EH (cell line): ENCODE measurements at places on chromosomes 3 and 15.

GRCh38 chr3:86743233-86743632 is 247.7 kb downstream of the VGLL3 start:
- DNase-seq, result no peak

- DNase-seq, result no peak
Observed at GRCh38 chr3:60206206-60206605, 1045.0 kb downstream of the FHIT start.

DNA sequence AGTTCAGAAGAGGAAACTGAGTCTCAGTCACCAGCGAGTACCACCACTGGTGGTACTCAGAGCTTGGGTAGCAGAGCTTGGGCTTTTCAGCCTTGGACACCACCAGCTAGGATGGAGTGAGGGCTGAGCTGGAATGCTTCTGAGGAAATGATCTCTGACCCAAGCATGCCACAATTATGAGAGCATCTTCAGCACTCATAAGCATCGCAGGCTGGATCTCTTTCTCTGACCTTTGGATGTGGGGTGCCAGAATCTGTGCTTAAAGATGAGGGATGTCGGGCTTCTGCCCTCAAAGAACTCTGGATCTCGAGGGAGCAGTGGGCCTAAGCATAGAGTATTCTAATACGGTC is 36.4 kb downstream of the ZNF710 start:
- DNase-seq, result peak; percentile 89

GRCh38 chr3:150511122-150511821 is 35.0 kb downstream of the SERP1 start:
- DNase-seq, result peak; percentile 56

DNA sequence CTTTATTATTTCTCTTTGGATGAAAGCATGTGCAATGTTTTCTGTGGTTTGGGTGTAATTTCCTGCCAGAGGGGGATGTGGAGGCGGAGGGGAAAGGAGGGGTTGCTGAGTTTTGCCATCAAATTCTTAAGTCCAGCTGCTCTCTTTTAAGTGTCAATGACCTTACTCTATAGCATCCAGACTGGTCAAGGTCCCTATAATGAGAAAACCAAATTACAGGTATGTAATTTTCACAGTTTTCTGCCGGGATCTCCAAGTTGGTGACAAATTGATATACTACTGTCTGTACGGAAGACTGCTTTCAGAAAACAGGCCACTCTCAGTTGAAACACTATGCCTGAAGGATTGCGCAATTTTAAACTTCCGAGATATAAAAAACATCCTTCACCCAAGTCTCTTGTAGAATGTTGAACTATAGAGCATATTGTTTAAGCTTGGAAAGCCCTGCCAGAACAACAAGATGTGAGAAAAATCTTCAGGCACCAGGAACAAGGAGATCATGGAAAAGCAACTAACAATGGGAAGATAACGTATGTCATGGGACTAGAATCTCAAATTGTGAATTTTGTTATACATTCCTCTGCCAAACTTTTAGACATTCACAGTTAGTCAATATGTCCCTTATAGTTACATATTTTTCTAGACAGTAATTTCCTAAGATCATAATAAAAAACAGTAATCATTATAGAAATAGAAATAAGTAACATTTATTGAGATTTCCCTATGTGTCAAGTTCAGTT is 300.7 kb upstream of the SATB1 start:
- no peak for DNase-seq

GRCh38 chr15:84595660-84596059 is 5.1 kb upstream of the ZSCAN2 start:
- DNase-seq, result no peak

- DNase-seq, result peak; percentile 80
Observed at GRCh38 chr3:138786788-138787271, 47.9 kb downstream of the PIK3CB start.

DNA sequence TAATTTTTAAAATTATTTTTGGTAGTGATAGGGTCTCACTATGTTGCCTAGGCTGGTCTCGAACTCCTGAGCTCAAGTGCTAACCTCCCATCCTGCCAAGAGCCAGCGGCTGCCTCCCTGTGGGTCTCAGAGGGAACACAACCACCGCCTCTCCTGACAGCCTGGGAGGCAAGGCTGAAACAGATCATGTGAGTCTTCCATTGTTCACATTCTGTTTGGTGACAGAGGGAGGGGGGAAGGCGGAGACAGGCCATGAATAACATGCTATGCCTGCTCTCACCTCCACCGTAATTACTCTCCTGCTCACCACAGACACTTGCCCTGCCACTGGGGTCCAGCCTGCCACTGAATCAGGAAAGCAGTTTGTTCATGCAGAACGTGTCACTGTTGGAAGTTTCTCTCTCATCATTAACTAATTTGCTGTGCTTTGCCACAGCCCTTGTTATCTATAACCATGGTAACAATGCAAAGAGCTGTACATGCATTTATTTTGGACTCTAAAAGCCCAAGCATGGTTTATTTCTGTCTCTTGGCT is 78.4 kb upstream of the RASGRF1 start:
- DNase-seq, result no peak

DNA sequence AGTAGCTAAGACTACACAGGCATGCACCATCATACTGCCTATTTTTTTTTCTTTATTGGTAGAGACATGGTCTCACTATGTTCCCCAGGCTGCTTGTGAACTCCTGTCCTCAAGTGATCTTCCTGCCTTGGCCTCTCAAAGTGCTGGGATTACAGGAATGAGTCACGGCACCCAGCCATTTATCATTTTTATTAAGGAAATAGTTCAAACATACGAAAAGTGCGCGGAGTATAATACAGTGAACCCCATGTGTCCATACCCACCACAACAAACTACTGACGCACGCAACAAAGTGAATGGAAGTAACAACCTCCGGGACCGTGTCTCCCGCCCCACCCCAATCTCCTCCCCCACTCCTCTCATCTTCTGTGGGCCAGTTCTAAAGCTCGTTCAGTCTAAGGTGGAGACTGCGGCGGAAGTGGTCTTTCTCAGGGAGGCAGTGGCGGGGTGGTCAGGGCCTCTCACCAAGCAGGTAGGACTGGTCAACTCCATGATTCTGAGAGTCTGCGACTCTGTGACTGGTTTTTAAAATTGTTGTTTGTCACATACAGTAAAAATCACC is 42.1 kb downstream of the DNAJB8 start:
- DNase-seq, result peak; percentile 88

- no peak for DNase-seq
Observed at GRCh38 chr3:72728958-72729467, 119.2 kb downstream of the SHQ1 start.

- DNase-seq, result no peak
Observed at GRCh38 chr3:143428294-143428693, 308.7 kb downstream of the CHST2 start.

GRCh38 chr3:18114894-18115293 is 310.2 kb downstream of the SATB1 start:
- no peak for DNase-seq

- DNase-seq, result no peak
Observed at GRCh38 chr3:197713477-197713822, 23.3 kb downstream of the RUBCN start.

DNA sequence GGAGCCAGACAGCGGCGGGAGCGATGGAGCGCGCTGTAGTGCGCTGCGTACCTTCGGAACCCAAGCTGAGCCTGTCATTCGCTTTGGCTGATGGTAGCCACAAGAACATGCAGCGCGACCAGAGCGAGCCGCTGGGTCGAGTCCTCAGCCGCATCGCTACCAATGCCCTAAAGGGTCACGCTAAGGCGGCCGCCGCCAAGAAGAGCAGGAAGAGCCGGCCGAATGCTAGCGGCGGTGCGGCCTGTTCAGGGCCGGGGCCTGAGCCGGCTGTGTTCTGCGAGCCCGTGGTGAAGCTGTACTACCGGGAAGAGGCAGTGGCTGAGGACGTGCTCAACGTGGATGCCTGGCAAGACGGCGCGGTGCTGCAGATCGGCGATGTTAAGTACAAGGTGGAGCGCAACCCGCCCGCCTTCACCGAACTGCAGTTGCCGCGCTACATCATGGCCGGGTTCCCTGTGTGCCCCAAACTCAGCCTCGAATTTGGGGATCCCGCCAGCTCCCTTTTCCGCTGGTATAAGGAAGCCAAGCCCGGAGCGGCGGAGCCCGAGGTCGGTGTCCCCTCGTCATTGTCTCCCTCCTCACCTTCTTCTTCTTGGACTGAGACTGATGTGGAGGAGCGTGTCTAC is 498 bp downstream of the PDE12 start:
- DNase-seq, result peak; percentile 47

DNA sequence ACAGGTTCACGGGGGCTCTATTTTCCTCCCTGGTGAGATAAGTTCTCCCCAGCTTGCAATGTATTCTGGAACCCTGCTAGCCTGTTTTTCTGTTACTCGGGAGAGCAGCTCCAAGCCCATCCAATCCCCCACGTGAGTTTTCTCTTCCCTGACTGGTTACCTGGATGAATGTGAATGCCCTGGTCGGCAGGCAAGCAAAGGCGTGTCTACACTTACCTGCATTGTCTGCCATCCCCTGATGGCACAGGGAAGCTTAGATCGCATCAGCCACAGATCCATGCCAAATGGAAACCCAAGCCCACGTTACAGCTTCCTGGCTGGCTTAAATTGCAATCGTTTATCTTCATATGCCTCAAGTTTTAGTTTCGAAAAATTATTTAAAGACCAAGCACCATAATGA is 149.9 kb downstream of the FOXP1 start:
- no peak for DNase-seq

- DNase-seq, result no peak
Observed at GRCh38 chr3:173624086-173624485, 226.5 kb downstream of the NLGN1 start.

GRCh38 chr3:136694321-136694720 is 57.9 kb downstream of the STAG1 start:
- no peak for DNase-seq

- peak; percentile 47 for DNase-seq
Observed at GRCh38 chr3:17505856-17506255, 236.6 kb downstream of the TBC1D5 start.

DNA sequence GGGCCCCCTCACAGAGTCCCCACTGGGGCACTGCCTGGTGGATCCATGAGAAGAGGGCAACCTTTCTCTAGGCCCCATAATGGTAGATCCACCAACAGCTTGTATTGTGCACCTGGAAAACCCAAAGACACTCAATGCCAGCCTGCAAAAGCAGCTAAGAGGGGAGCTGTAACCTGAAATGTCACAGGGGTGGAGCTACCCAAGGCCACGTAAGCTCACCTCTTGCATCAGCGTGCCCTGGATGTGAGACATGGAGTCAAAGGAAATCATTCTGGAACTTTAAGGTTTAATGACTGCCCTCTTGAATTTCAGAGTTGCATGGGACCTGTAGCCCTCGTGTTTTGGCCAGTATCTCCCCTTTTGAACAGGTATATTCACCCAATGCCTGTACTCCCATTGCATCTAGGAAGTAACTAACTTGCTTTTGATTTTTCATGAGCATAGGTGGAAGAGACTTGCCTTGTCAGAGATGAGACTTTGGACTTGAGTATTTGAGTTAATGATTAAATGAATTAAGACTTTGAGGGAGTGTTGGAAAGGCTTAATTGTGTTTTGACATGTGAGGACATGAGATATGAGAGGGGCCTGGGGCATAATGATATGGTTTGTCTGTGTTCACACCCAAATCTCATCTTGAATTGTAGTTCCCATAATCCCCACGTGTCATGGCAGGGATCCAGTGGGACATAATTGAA is 900.9 kb upstream of the ROBO1 start:
- no peak for DNase-seq

- DNase-seq, result peak; percentile 90
Observed at GRCh38 chr3:139281522-139282196, 62.2 kb upstream of the MRPS22 start.

DNA sequence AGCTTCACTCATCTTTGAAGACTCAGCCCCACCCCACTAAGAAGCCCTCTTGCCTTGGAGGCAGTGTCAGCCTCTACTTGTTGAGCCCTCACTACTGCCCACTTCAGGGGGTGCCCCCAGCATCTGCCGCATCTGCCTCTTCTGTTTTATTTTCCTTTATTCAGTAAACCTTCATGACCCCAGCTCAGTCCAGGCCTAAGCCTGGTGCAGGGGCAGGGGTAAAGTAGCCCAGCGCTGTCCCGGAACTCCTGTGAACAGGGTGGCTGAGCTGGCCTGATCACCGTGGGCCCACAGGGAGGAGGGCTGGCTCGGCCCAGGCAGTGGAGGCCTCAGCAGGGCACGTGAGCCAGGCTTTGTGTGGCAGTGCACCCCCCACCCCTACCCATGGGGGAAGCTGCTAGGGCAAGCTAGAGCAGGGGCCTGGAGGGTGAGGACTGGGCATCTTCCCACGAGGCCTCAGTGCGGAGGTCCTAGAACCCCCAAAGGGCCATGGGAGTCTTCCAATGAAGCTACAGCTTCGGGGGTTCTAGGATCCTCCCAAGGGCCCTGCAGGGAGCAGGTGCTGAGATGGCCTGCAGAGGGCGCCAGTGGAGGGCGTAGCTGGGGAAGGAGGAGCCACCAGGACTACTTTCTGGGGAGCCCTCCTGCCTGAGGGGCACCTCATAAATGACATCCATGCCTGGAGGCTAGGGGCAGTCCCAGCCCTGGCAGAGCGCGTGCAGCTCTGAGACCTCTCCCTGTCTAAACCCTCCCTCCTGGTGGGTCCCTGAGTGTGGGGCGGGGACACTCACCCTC is 36.0 kb downstream of the TSPAN3 start:
- DNase-seq, result peak; percentile 16

DNA sequence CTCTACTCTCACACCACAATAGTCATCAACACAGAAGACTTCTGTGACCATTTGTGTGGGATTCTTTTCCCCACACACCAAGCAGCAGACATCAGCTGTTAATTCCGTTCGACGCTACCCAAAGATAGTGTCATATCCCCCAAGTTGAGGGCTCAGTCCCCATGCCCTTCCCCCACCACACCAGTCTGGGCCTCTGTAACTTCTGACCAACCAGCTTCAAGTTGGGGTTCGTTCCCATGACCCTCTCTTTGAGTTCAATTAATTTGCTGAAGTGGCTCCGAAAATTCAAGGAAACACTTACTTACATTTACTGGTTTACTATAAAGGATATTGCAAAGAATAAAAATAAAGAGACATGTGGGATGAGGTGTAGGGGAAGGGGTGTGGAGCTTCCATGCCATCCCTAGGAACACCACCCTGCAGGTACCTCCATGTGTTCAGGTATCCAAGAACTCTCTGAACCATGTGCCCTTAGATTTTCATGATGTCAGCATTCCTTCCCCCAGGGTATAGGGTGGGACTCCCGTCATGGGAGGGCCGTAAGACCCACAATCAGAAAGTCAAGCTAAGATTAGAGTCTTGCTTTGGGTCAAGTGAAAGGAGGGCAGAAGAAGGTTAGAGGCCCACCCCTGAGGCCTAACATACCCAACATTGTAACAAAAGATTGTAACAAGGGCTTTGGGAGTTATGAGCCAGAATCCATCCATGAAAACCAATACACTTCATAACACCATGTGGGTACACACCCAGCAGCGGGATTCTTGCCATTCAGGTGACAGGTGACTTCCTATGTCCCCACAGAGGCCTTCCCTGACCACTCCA is 82.7 kb downstream of the BTLA start:
- no peak for DNase-seq

- DNase-seq, result peak; percentile 88
Observed at GRCh38 chr3:141426404-141427034, 58.2 kb downstream of the ZBTB38 start.

- no peak for DNase-seq
Observed at GRCh38 chr3:173826416-173826815, 428.9 kb downstream of the NLGN1 start.

GRCh38 chr3:72067721-72068120 is 282.8 kb upstream of the PROK2 start:
- no peak for DNase-seq

GRCh38 chr3:106004137-106004681 is 135.4 kb upstream of the CBLB start:
- DNase-seq, result peak; percentile 32

- peak; percentile 16 for DNase-seq
Observed at GRCh38 chr15:46280762-46281542, 646.1 kb downstream of the SQOR start.

- no peak for DNase-seq
Observed at GRCh38 chr3:187996609-187997008, 157.3 kb upstream of the LPP start.
